Activated T-helper 17 cell treated with anti-CD3 and anti-CD28 coated beads, Interleukin-2, amount 50 U/mL, for 72 hours (primary cell): ENCODE measurements at places on chromosomes 4 and X. TPM values are rescaled to one million over a fixed set of nuclear protein-coding genes. Genes with fewer than 3 reads are reported as not detected.

The CXorf49B gene
- not detected for total RNA-seq

DNA sequence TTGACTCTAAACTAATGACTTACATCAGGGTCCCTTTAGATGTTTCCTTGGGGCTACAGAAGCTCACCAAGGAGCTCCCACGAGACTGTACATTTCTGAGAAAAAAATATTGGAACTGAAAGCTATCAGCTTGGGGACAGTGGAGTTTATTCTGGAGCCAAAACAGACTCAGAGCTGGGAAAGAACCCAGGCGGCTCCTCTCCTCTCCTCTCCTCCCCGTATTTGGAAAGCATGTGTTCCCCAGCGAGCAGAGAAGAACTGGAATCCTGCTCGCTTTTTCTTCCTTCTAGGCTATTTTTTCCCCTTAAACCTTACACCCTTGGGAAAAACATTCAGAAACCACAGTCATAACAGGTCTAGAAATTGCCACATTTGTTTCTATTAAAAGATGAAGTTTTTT is 4.3 kb upstream of the MAP7D3 start:
- no peak for ATAC-seq

GRCh38 chr4:161252520-161253141 is 911.2 kb downstream of the FSTL5 start:
- no peak for ATAC-seq

The PCDH19 gene
- total RNA-seq, result not detected

The PIN4 gene
- 4.4 TPM for total RNA-seq

- no peak for ATAC-seq
These were observed 16.0 kb downstream of the HPSE start for GRCh38 chr4:83318666-83319065.

DNA sequence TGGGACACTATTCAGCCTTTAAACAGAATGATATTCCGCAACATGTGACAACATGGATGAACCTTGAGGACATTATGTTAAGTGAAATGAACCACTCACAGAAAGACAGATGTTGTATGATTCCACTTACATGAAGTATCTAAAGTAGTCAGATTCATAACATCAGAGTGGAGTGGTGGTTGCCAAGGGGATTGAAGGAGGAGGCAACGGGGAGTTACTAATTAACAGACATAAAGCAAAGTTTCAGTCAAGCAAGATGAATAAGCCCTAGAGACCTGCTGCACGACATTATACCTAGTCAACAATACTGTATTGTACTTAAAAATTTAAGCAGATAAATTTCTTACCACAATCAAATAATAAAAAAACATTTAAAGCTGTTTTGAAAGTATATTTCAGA is 105.0 kb upstream of the NR0B1 start:
- no peak for ATAC-seq

The GLRB gene
- not detected for total RNA-seq

GRCh38 chr4:136962868-136963267 is 569.4 kb downstream of the PCDH18 start:
- ATAC-seq, result no peak

GRCh38 chrX:21225643-21226042 is 148.6 kb upstream of the CNKSR2 start:
- ATAC-seq, result no peak

GRCh38 chr4:154877110-154877760 is 96.2 kb downstream of the RBM46 start:
- ATAC-seq, result no peak

DNA sequence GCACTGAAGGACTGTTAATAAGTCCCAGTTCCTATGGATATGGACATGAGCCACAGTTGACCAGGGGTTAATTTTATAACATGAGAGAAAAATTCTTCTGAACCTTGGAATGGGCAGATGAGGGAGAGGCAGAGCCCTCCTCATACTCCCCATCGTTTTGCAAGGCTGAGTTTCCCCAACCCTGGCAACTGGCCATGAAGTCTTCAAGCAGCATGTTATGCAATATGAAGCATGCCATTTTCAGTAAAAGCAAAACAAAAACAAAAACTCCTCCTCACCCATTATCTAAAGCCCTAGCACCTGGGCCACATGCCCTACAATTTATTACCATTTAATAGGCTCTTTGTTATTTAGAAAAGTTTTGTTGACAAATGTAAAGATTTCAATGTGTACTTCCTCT is 64.5 kb downstream of the GPC4 start:
- ATAC-seq, result no peak

DNA sequence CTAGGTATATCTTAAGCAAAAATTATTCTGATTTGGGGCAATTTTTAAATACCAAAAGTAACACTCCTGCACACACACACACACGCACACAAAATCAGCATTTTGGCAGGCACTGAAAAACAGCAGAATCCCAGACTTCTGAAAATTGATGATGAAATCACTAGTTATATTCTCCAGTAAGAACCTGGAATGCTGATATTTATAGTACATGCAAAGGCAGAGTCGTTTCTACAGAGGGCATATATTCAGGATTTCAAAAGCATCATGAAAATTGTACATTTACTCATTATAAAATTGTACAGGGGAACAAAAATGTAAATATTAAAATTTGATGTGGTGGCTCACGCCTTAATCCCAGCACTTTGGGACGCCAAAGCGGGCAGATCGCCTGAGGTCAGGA is 352.5 kb upstream of the PITX2 start:
- no peak for ATAC-seq

- no peak for ATAC-seq
These were observed 13.4 kb downstream of the GIMD1 start for GRCh38 chr4:106355193-106355592.

- ATAC-seq, result no peak
These were observed 174.2 kb upstream of the JADE1 start for GRCh38 chr4:128635141-128635954.

- no peak for ATAC-seq
These were observed 48.3 kb downstream of the MTHFD2L start for GRCh38 chr4:74206088-74206825.

The SMIM10 gene
- total RNA-seq, result 1.3 TPM
